ENCODE measurements at places on chromosomes 12 and 14.

- ATAC-seq, result no peak
Observed at GRCh38 chr12:73225941-73226340, 953.8 kb downstream of the TRHDE start.

DNA sequence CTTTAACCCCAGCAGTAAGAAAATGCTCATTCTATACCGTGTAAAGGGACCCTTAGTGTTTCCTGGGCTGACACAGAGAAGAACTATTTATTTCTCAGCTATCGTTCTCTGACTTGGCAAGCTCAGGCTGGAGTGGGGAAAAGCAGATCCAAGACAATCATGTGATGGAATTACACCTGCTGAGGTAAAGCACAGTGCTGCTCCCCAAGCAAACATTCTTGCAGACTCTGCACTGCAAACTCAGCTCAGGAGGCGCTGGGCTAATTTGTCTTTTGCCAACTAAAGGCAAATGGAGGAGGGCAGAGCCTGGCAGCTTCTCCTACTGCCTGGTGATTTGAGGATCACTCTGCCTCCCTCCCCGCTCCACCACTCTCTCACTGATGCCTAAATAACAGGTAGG is 57.8 kb upstream of the FUT8 start:
- ATAC-seq, result no peak

GRCh38 chr14:89912667-89913211 is 41.8 kb downstream of the EFCAB11 start:
- ATAC-seq, result peak; percentile 89

- no peak for ATAC-seq
Observed at GRCh38 chr12:101740980-101741379, 1.7 kb upstream of the SYCP3 start.

- no peak for ATAC-seq
Observed at GRCh38 chr12:94788298-94788697, 137.9 kb upstream of the TMCC3 start.

GRCh38 chr14:28774764-28775735 is 8.5 kb downstream of the FOXG1 start:
- ATAC-seq, result no peak

DNA sequence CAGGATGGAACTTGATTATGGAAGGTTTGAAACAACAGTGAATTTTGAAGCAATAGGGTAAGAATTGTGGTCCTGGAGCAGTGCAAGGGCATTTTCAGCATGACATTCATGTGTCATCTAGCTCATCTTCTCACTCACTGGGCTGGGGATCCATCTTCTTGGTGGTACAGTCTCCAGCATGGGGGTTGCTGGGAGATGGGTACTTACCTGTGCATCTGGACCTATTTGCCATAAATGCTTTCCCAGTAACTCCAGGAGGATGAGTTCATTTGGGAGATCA is 7.2 kb downstream of the HSP90AA1 start:
- no peak for ATAC-seq

GRCh38 chr14:39548358-39548757 is 116.1 kb upstream of the FBXO33 start:
- ATAC-seq, result no peak

DNA sequence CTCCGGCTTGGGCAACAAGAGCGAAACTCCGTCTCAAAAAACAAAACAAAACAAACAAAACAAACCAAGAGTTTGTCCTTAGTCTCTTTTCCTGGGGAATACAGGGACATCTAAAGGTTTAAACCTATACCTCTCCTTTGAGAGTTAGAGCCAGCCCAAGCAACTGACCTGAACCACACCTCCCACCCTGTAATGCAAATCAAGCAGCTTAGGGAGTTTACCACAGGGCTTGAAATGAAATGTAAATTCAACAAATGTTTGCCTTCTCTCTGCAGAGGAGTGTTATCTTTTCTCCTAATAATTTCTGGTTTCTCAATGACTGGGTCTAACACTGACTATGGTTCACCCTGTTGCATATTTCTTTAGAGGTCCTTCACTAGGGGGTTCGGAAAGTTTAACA is 16.7 kb downstream of the PPP1CC start:
- ATAC-seq, result no peak

GRCh38 chr12:90896164-90896563 is 58.8 kb downstream of the CCER1 start:
- peak; percentile 70 for ATAC-seq

DNA sequence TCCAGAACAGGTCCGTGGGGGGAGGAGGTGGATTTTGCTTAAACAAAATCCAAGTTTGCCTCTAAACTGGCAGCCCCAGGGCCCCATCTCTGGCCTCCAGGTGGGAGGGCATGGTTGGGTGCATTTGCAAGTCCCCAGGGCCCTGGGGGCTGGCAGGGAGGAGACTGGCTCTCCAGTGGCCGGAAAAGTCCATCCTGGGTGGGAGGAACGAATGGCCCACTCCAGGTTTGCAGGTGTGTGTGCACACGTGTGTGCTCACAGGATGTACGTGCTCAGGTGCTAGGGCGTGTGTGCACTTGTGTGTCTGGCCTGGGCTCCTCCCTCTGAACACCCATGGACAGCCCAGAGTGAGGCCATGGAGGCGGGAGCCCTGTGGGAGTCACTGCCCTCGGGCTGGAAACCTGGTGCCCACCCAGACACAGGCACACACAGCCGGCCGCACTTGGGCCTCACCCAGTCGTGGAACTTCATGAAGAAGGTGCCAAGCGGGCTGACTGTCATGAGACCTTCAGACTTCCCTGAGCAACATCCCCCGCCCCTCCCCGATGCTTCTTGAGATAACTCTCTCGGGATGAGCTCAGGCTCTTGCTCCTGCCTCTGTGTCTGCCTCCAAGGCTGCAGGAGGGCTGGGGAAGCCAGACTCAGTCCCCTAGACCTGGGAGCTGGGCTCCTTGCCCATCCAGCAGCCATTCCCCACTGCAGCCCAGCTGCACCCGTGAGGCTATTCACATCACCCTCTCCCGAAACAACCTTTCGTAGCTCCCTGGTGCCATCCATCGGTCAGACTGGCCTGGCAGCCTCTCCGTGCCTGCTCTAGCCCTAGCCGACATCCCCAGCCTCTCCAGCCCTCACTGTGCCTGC is 9.4 kb downstream of the AHNAK2 start:
- peak; percentile 10 for ATAC-seq

DNA sequence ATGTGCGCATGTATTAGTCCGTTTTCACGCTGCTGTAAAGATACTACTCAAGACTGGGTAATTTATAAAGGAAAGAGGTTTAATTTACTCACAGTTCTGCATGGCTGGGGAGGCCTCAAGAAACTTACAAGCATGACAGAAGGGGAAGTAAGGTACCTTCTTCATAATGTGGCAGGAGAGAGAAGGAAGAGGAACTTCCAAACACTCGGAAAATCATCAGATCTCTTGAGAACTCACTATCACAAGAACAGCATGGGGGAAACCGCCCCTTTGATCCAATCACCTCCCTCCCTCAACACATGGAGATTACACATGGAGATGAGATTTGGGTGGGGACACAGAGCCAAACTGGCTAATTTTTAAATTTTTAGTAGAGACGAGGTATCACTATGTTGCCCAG is 41.8 kb upstream of the SNX6 start:
- no peak for ATAC-seq

DNA sequence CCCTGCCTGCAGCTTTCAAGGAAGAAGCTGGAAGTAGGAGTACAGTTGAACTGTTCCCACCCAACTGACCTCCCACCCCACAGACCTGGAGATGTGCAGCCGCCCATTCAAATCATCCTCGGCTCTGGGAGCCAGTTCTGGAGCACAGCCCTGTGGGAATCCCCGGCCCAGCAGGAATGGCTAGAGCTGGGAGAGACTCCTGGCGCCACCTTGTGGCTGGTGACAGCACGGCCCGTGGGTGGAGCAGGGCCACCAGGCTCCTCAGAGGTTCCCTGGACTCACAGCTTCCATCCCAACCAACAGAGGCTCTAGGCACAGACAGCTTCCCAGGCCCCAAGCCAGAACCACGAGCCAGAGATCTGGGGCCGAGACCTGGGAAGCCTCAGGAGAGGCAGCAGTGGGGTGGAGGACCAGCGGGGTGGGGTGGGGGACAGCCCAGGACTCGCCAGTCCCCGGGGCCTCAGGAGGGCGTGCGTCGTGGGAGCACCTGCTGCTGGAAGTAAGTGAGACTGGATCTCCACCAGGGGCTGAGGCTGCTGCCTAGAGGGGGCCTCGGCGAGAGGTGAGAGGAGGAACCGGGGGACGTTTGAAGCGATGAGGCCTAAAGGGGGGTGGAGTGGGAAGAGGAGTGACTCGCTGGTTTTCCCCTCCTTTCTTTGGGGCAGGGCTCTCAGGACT is 43.4 kb downstream of the RNF34 start:
- peak; percentile 98 for ATAC-seq

DNA sequence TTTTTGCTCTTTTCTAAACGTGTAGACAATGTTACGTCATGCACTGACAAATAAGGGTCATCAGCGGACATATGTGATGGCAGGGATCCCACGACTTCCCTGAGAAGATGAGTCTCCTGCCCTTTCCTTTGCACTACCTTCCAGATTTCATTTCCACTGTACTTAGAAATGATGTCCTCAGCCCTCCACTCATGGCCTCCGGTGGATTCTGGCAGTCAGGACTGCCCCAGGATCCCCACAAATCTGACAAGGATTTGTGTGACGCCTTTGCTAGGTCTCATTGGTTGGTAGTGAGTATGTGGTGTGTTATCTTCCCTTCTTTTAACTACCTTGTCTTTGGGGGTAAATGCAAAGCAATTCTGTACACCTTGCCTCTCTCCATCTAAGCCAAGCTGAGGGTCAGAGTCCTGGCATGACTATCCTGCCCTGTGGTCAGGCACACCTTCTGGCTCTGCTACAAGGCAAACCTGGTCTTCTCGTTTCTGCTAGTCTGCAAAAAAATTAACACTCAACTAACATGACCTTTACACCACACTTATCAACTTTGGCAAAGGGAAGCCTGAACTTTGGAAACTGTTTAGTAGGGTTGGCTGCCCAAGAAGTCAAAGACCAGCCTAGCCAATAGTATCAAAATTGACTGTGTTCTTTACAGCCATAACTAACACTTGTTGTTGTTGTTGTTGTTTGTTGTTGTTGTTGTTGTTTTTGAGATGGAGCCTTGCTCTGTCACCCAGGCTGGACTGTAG is 17.3 kb upstream of the DHRS4 start:
- ATAC-seq, result no peak

GRCh38 chr12:65184176-65184857 is 14.9 kb downstream of the LEMD3 start:
- no peak for ATAC-seq

DNA sequence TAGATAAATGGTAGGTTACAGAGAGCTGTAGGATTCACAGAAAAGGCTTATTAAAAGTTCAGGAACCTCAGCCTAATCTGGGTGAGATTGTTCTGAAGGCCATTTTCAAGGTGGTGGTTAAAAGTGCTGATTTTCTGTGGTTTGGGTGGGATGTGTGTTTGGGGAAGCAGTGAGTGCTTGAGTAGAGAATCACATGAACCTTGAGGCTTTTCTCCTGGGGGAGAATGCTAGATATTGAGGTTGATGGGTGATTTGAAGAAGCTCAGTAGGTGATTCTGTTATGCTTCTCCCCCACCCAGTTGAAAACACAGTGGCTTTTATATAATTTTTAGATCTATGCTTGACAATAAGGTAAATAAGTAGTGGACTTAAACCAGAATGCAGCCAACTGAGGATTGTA is 420.9 kb downstream of the PCNX1 start:
- ATAC-seq, result no peak

GRCh38 chr14:29419736-29420135 is 507.9 kb downstream of the PRKD1 start:
- ATAC-seq, result no peak

- ATAC-seq, result peak; percentile 70
Observed at GRCh38 chr12:122023339-122024131, 1.9 kb downstream of the BCL7A start.

GRCh38 chr12:111359231-111359913 is 9.5 kb downstream of the PHETA1 start:
- no peak for ATAC-seq

- peak; percentile 0 for ATAC-seq
Observed at GRCh38 chr12:6336889-6337853, 4.7 kb downstream of the TNFRSF1A start.

GRCh38 chr12:131959116-131959515 is 9.4 kb downstream of the EP400 start:
- ATAC-seq, result no peak

DNA sequence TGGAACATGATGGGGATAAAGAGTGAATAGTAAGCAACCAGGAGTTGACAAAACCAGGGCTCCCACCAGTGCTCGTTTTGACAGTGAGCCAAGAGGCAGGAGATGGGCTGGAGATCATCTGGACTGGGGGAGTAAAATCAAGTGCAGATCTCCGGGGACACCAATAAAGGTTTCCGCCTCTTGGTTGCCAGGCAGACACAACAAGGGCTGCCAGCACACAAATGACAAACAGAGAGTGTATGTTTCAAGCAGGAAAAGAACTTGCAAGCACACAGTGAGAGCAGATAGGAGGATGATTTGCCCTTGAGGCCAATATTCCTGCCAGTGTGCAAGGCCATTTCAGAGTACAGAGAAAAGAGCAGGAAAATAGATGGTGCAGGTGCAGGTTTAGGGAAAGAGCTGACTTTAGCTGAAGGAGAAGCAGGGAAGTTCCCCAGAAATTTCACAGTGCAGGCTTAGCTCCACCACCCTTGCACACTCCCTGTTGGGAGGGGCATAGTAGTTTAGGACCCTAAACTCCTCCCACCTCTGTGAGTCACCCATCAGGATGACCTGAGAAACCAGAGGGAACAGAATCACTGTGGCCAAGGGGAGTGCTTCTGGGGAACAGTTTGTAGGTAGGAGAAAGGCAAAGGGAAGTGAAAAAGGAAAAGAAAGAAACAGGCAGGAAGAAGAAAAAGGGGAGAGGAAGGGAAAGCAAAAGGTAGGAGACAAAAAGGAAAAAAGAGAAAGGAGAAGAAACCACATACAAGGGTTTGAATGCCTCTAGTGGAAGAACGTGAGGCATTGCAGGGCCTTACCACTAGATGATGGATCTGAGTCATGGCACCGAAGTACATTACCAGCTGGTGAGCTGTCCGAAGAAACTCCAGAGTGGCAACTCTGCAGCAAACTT is 404.4 kb downstream of the SLC6A15 start:
- ATAC-seq, result peak; percentile 98

GRCh38 chr14:73233564-73233963 is 3.7 kb upstream of the PAPLN start:
- no peak for ATAC-seq

- ATAC-seq, result no peak
Observed at GRCh38 chr12:124636138-124636978, 68.9 kb upstream of the NCOR2 start.

DNA sequence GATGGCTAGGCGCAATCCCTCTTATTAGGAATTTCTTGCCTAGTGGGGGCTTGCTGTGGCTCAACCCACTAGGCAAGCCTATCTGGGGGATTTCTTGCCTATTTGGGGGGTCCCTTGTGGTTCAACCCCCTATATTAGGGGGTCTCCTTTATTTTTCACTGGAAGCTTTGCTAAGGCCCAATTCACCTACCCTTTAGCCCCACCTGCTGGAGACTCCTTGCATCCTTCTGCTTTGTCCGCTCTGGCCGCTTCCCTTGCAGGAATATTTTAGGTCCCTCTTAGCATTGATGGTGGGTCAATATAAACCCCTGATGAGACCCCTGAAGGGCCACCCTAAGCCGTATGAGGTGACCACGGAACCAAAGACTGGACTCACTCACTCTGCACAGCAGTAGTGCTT is 1552.1 kb downstream of the AACS start:
- peak; percentile 43 for ATAC-seq

GRCh38 chr14:79742142-79742541 is 469.2 kb downstream of the DIO2 start:
- no peak for ATAC-seq
